ENCODE measurements at places on chromosomes 5 and 9. TPM values are rescaled to one million over a fixed set of nuclear protein-coding genes. Genes with fewer than 3 reads are reported as not detected.

GRCh38 chr9:6215562-6215961 lies at the start of gene IL33:
IL33 (plus strand) TSS chr9:6215807; CDS start chr9:6241695, 25,888 bp downstream.
- peaks cover 18% of the 10 kb centered on the region for H3K27me3 ChIP-seq
- H3K36me3 ChIP-seq: no peaks in the 10 kb centered on the region
- H3K27ac ChIP-seq: no peak within 1 kb of the TSS
- no peaks in the 10 kb centered on the region for H3K4me1 ChIP-seq

DNA sequence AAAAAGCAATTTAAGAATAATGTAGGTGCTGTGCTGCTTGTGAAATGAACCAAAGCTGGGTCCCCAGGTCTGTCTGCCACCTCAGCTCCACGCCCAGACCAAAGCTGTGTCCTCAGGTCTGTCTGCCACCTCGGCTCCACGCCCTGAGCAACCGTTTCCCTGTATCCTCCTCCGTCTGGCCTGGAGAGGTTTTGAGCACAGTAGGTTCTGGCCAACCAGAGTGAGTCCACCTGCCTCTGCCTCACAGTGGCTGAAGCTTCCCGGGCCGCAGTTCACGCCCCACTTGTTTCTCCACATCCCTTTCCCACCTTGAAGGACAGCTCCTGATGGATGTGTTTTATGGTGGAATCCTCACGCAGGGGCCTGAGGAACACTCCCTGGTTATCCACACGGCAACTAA lies 120.5 kb downstream of the ADAMTS2 start:
- no peaks in the 10 kb centered on the region for H3K36me3 ChIP-seq
- H3K4me1 ChIP-seq: no peaks in the 10 kb centered on the region
- H3K27ac ChIP-seq: no peak overlapping the region
- H3K4me3 ChIP-seq: no peak overlapping the region

- no peaks in the 10 kb centered on the region for H3K27me3 ChIP-seq
- no peak overlapping the region for H3K27ac ChIP-seq
- no peaks in the 10 kb centered on the region for H3K4me1 ChIP-seq
- no peak for DNase-seq
These were observed 279.7 kb downstream of the NPR3 start for GRCh38 chr5:32990593-32991420.

- no peak for DNase-seq
- H3K27ac ChIP-seq: no peak overlapping the region
- no peak overlapping the region for H3K4me3 ChIP-seq
- no peaks in the 10 kb centered on the region for H3K4me1 ChIP-seq
- no peaks in the 10 kb centered on the region for H3K36me3 ChIP-seq
- H3K27me3 ChIP-seq: no peaks in the 10 kb centered on the region
These were observed 155.7 kb upstream of the ZNF462 start for GRCh38 chr9:106707291-106707690.

SLCO6A1 gene
- total RNA-seq: not detected

- peaks cover 2% of the 10 kb centered on the region for H3K27me3 ChIP-seq
- H3K36me3 ChIP-seq: no peaks in the 10 kb centered on the region
- H3K4me1 ChIP-seq: peaks cover 15% of the 10 kb centered on the region
- H3K4me3 ChIP-seq: no peak overlapping the region
These were observed 385.8 kb downstream of the EFNA5 start for GRCh38 chr5:107284822-107285525.

DNA sequence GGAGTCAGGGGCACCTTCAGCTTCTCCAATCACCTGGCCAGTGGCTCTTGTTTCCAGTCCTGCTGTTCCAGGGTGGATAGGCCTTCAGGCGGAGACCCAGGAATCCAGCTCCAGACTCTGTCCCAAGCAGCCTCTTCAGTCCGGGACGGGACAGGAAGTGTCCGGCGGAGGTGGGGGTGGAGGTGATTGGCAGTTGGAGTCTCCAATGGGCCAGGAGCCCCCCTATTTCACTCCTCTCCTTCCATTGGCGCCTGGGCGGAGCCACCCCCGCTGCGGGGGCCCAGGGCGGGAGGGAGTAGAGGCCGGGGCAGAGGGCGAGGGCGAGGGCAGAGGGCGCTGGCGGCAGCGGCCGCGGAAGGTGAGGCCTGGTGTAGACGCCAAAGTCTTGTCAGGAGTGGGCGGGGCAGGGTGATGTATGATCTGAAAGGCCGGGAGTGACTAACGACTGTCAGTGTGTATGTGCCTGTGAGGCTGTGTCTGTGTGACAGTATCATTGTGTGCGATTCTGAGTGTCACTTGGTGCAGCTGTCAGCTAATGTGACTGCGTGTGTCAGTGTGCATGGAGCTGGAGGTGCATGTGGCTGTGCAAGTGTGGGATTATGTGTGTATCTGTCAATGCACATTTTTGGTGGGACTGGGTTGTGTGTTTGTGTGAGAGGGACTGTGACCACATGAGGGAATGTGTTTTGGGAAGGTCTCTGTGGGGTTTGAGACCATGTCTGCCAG lies at the start of gene IL11RA:
IL11RA (plus strand) TSS at position 310 of the 726 bp plus-strand sequence. CDS start 3,033 bp downstream, outside the sequence.
- no peak for DNase-seq
- H3K4me3 ChIP-seq: no peak within 1 kb of the TSS
- H3K27ac ChIP-seq: peak within 1 kb of the TSS; percentile 43

MARCOL gene
- not detected for total RNA-seq

ANKRD34B gene
- not detected for total RNA-seq

C9orf78 gene
- total RNA-seq: 67.4 TPM

GRCh38 chr9:116924462-116925110 lies 237.5 kb downstream of the TRIM32 start:
- no peak for DNase-seq
- no peaks in the 10 kb centered on the region for H3K27me3 ChIP-seq
- no peaks in the 10 kb centered on the region for H3K4me1 ChIP-seq
- no peak overlapping the region for H3K4me3 ChIP-seq
- no peak overlapping the region for H3K27ac ChIP-seq
- H3K36me3 ChIP-seq: no peaks in the 10 kb centered on the region

DNA sequence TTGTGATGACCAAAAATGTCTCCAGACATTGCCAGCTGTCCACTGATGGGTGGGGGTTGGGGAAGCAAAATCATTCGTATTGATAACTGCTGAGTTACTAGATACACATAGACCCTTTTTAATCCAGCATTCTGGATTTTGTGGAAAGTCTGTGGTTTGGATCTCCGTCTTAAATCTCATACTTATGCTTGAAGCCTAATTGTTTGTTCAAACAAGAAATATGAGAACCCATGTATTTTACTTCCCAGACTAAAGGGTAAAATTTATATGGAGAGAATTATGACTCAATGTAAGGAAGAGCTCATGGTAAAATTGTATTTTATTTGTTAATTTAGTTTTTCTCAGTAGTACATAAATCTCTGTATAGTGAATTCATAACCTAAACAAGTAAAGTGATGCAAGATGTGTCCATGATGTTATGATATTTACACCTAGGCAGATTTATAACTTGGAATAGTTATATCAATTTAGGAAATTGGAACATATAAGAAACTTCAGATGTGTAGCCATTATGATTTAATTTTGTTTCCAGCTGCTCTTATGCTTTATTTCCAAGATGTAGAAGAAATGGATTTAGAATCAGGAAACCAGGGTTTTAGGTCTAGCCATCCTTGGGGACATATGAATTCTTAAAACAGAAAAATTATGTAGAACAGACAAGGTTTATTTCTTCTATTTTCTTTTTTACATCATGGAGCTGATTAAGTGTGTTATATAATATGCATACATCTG lies 4.5 kb upstream of the OGN start:
- H3K4me1 ChIP-seq: peaks cover 27% of the 10 kb centered on the region
- no peak for DNase-seq
- peaks cover 3% of the 10 kb centered on the region for H3K36me3 ChIP-seq
- no peak overlapping the region for H3K4me3 ChIP-seq
- no peak overlapping the region for H3K27ac ChIP-seq

SCGB3A2 gene
- total RNA-seq: not detected

STPG3 gene
- 1.2 TPM for total RNA-seq

SPRY4 gene
- total RNA-seq: 1.7 TPM

GTF3C5 gene
- 87.8 TPM for total RNA-seq

PCDHB12 gene
- not detected for total RNA-seq

PCDHB16 gene
- total RNA-seq: not detected

MYORG gene
- 1.0 TPM for total RNA-seq

DNA sequence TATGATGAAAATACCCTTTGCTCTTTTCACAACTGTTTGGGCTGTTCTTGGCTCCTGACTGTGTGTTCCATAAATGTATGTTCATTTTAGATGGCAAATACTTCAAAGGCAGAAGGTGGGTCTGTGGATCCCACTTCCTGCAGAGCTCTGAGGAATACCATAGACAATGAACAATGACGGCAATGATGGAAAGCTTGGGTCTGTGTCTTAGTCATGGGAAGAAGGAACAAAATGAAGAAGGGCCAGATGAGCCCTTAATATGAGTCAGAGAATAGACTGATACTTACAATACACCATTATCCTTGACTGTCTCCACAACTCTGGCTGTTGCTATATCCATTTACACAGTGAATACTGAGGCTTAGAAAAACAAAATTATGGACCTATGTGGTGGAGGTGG lies 126.0 kb downstream of the SLIT3 start:
- no peaks in the 10 kb centered on the region for H3K4me1 ChIP-seq
- DNase-seq: no peak
- H3K27ac ChIP-seq: no peak overlapping the region
- no peak overlapping the region for H3K4me3 ChIP-seq

- H3K4me1 ChIP-seq: no peaks in the 10 kb centered on the region
- no peak overlapping the region for H3K4me3 ChIP-seq
- H3K27ac ChIP-seq: no peak overlapping the region
- DNase-seq: no peak
These were observed 41.1 kb downstream of the ELOVL7 start for GRCh38 chr5:60802986-60803385.

DNA sequence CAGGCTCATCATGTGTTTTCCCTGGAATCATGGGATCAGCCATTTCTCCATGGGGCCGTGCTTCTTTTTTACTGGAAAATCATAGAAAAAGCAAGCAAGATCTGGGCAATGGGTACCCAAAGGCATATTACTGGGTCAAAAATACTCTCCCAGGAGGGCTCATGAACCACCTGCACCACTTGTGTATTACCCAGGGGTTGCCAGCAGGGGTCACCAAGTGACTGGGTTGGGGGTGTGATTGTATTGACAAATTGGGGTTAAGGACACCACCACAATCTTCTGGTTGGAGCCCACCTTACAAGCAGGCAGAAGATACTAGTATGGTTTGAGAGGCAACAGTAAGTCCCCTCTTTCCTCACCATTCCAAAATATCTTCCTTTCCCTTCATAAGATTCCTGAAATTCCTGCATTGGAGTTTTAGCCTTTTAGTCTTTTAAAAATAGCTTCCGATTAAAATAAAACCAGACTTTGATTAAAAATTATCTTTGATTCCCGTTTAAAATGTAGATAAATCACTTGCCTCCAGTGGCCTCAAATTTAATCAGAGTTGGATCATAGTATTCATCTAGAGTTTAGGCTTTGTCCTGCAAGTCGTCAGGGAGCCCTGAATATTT lies 603.3 kb downstream of the KIF4B start:
- H3K4me1 ChIP-seq: no peaks in the 10 kb centered on the region
- no peak overlapping the region for H3K27ac ChIP-seq
- no peak overlapping the region for H3K4me3 ChIP-seq
- DNase-seq: peak; percentile 34
- H3K27me3 ChIP-seq: peaks cover 7% of the 10 kb centered on the region

HMGXB3 gene
- 49.1 TPM for total RNA-seq

- H3K4me1 ChIP-seq: no peaks in the 10 kb centered on the region
- H3K27me3 ChIP-seq: peaks cover 13% of the 10 kb centered on the region
- no peak overlapping the region for H3K27ac ChIP-seq
- no peaks in the 10 kb centered on the region for H3K36me3 ChIP-seq
- no peak overlapping the region for H3K4me3 ChIP-seq
- DNase-seq: no peak
These were observed 43.0 kb downstream of the AGXT2 start for GRCh38 chr5:35004771-35005170.

GCNT1 gene
- 13.1 TPM for total RNA-seq

C5orf58 gene
- not detected for total RNA-seq

GRCh38 chr9:133779516-133780403 lies 41.6 kb upstream of the SARDH start:
- no peak for DNase-seq
- H3K27me3 ChIP-seq: no peaks in the 10 kb centered on the region
- H3K36me3 ChIP-seq: peaks cover 1% of the 10 kb centered on the region
- H3K27ac ChIP-seq: no peak overlapping the region
- no peaks in the 10 kb centered on the region for H3K4me1 ChIP-seq

LEAP2 gene
- 3.9 TPM for total RNA-seq

- no peaks in the 10 kb centered on the region for H3K4me1 ChIP-seq
- no peaks in the 10 kb centered on the region for H3K36me3 ChIP-seq
- H3K4me3 ChIP-seq: no peak overlapping the region
- no peak overlapping the region for H3K27ac ChIP-seq
- no peaks in the 10 kb centered on the region for H3K27me3 ChIP-seq
These were observed 75.1 kb upstream of the SMIM23 start for GRCh38 chr5:171710451-171711024.

Data from activated T-helper 1 cell treated with anti-CD3 and anti-CD28 coated beads, Interleukin-12 subunit alpha, Interleukin-12 subunit beta, Interleukin-2, Interleukin-4 antibody, amounts not matched to agents 30 ng/mL and 10 ng/mL and 1 ng/mL, durations not matched to agents 14 hours and 24 hours and 36 hours (primary cell).